Neural cell (in vitro differentiated cells): ENCODE measurements at places on chromosomes 5 and 9. TPM values are rescaled to one million over a fixed set of nuclear protein-coding genes. Genes with fewer than 3 reads are reported as not detected.

Gene GHR
- polyA plus RNA-seq: 0.31 and 0.86 TPM in 2 replicates

Gene CORO2A
- polyA plus RNA-seq: 1.9 TPM in 2 replicates

Gene KIF4B
- not detected in 2 replicates for polyA plus RNA-seq

Gene TLE1
- polyA plus RNA-seq: 93.0 and 93.6 TPM in 2 replicates

Gene PCDHGB3
- polyA plus RNA-seq: not detected in 2 replicates
